GM12865 (cell line): ENCODE measurements at places on chromosomes 16 and 17.

GRCh38 chr17:18328643-18329204 is 13.6 kb downstream of the SMCR8 start:
- no peak for DNase-seq

DNA sequence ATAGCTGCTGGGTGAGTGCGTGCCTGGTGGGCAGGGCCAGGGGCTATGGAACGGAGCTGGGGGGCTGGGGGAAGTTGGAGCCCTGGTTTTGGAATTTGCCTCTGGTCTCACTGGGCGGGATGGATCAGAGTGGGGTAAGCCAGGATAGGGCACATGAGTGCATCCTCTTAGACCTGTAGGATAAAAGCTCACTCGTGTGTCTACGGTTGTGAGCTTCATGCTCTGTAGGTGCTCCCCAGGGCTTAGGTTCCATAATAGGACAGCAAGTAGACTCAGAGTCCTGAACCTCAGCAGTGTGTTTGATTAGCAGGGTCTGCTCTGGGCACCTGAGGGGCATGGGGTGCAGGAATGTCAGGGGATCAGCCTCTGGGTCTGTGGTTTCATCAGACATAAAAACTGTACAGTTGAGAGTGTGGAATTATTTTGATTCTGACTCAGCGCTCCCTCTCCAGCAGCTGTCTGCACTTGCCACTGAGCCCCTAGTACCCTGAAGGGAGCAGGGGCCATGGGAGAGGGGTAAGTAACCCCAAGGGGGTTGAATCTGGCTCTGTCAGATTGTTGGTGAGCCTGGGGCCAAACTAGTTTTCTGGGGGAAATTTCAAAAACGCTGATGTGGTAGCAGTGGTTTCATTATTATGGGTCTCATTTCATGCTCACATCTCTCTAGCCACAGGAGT is 84.2 kb upstream of the LGALS9 start:
- peak; percentile 69 for DNase-seq

- no peak for DNase-seq
Observed at GRCh38 chr16:88966986-88967829, 9.8 kb downstream of the CBFA2T3 start.

DNA sequence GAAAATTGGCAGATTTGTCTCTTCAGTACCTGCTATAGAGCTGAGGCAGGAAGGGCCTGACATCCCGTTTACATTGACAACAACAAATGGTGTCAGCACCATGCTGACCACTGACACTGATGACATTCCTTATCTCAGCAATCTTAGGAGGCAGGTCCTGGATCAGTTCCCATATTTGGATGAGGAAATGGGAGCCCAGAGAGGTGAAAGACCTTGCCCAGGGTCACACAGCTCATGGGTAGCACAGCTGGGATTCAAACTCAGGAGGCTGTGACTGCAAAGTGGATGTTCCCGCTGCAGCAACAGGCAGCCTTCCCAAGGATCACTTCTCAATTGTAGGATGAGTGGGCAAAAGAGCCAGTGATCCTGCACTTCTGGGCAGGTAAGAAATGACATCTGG is 30.5 kb upstream of the CACNG4 start:
- no peak for DNase-seq

DNA sequence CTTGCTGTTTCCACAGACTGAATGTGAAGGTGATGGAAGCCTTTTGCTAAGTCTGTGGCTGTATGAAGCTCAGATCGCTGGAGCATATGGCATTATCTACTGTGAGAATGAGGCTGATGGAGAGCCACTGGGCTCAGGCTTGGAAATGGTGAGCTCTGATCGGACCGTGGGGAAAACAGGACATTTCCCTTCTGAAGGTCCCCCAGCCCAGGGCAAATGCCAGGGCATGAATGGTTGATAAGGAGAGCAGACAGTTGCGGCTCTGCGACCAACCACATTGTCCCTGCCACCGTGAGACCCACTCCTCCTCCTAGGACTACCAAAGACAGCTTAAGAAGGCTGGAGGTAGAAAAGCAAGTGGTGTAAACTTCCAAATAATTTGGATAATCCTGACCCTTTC is 4.7 kb upstream of the CUEDC1 start:
- no peak for DNase-seq

GRCh38 chr17:32671896-32672295 is 185.1 kb downstream of the CDK5R1 start:
- no peak for DNase-seq

- DNase-seq = no peak
Observed at GRCh38 chr16:26816266-26816665, 250.5 kb upstream of the C16orf82 start.

DNA sequence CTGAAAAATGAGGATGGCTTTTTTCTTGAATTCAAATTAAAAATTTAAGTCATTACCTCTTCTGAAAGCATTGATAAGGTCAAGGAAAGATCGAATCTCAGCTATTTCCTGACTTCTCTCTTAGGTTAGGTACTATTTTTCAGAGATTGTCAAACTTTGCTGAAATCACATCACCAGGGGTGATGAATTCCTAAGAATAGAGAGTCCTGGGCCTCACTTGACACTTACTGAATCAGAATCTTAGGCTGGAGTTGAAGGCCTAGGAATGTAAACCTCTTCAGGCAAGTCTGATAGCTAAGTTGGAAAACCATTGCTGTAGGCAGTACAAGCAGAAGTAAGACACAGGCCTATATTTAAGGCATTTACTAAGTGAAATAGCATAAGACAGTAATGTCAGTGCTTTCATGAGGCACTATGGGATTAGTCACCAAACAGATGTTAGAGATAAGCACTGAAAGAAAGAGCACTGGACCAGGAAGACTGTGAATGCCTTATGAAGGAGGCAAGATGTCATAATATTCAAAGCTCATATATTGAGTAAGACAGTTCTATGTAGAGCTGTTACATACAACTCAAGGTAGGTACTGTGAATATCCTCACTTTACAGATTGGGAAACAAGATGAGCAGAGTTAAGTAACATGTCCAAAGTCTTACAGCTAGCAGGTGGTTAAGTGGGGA is 21.5 kb downstream of the DCAF7 start:
- no peak for DNase-seq

GRCh38 chr17:40345161-40345993 is 19.2 kb downstream of the GJD3 start:
- no peak for DNase-seq

GRCh38 chr17:66682283-66682682 is 152.6 kb upstream of the CACNG5 start:
- DNase-seq = no peak

DNA sequence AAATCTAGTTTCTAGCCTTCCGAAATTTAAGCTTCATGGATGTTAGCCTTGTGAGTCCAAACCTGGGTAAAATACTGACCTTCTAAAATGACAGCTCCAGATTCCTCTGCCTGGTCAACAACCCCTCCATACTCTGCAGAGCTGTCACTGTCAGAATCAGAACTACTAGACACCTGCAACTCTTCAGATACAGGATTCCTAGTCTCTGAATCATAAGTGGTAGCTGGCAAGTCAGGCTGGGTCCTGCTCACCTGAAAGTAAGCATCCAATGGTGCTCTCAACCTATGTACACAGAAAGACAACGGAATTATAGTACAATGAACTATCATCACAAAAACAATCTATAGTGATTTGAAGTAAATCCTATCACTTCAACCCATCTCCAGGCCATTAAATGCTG is 14.8 kb downstream of the RFWD3 start:
- DNase-seq = no peak

DNA sequence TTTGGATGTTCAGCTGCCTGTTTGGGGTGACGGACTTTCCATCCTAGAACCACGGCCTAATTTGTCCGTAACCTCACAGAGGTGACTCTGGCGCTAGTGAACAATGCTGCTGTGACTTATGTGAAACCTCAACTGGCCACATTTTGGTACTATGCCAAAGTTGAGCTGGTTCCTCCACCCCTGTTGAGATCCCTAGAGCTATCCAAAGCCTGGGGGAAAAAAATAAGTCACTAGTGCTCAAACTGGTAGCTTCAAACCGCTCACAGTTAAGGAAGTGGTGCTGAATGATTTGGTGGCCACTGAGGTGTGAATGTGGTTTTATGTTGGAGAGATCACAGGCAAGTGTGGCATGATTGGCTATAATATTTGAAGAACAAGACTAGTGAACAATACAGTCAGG is 11.3 kb upstream of the TUBG2 start:
- DNase-seq = peak; percentile 59
